ENCODE measurements at places on chromosomes 5 and 9. TPM values are rescaled to one million over a fixed set of nuclear protein-coding genes. Genes with fewer than 3 reads are reported as not detected.

RBM18 gene
- 15.8 TPM for total RNA-seq

CCL27 gene
- not detected for total RNA-seq

RC3H2 gene
- 47.6 TPM for total RNA-seq

DNA sequence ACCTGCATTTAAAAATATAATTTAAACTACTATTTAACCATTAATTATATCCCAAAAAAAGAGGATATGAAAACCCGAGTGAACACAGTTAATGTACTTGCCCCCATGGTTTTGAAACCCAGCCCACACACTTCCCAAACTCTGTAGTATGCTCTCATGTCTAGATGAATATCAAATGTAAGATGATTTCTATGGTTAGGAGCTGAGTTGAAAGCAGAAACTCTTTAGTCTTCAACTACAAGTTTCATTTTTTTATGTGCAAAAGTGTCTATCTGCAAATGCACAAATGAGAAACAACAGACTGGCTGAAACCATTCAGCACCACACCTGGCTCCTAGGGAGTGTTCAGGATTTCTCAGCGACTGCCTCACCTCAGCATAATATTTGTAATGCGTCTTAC lies 183.3 kb downstream of the SEMA5A start:
- no peak overlapping the region for H3K27ac ChIP-seq
- no peak for DNase-seq
- H3K4me3 ChIP-seq = no peak overlapping the region
- no peaks in the 10 kb centered on the region for H3K27me3 ChIP-seq
- H3K36me3 ChIP-seq = no peaks in the 10 kb centered on the region

- H3K4me3 ChIP-seq = no peak overlapping the region
- no peaks in the 10 kb centered on the region for H3K27me3 ChIP-seq
- H3K36me3 ChIP-seq = no peaks in the 10 kb centered on the region
- peaks cover 15% of the 10 kb centered on the region for H3K4me1 ChIP-seq
- H3K27ac ChIP-seq = no peak overlapping the region
These were observed 23.1 kb upstream of the SLC9A3 start for GRCh38 chr5:547086-547924.

DNA sequence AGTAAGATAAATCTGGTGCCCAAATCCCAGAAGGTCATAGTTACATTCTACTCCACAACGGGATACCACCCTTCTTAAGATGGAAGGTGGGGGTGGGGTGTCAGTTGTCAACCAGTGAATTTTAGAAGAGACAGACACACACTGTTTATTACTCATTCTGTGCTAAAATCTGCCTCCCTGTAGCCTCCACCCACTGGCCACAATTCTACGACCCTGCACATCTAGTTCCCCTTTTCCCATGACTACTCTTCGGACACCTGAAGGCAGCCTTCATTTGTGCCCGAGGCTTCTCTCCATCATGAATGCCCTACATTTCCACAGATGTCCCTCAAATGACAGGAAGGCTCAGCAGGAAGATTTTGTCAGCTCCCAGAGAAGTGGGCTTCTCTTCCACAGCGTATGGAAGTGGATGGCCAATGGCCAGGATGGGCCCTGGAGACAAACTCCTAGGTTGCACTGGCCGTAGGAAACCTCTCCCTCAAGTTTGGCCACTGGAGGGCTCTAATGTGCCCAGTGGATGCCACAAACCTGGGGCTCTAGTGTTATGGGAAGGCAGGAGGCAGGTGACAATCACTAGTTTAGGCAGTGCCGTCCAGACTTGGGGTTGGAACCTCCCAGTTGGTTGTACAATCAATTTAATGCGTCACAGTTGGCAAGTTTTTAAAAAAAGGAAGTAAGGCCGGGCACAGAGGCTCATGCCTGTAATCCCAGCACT lies 46.6 kb downstream of the PTPN3 start:
- no peak overlapping the region for H3K27ac ChIP-seq
- no peaks in the 10 kb centered on the region for H3K36me3 ChIP-seq
- no peak for DNase-seq
- no peaks in the 10 kb centered on the region for H3K27me3 ChIP-seq

- peaks cover 6% of the 10 kb centered on the region for H3K4me1 ChIP-seq
- peak overlapping the region; percentile 96 for H3K4me3 ChIP-seq
- H3K36me3 ChIP-seq = no peaks in the 10 kb centered on the region
- DNase-seq = no peak
- no peaks in the 10 kb centered on the region for H3K27me3 ChIP-seq
These were observed 789 bp downstream of the ACER2 start for GRCh38 chr9:19409401-19410194.

GRCh38 chr9:5566054-5566618 lies 55.8 kb downstream of the PDCD1LG2 start:
- H3K27me3 ChIP-seq = no peaks in the 10 kb centered on the region
- H3K4me3 ChIP-seq = no peak overlapping the region
- H3K4me1 ChIP-seq = peaks cover 19% of the 10 kb centered on the region

DNA sequence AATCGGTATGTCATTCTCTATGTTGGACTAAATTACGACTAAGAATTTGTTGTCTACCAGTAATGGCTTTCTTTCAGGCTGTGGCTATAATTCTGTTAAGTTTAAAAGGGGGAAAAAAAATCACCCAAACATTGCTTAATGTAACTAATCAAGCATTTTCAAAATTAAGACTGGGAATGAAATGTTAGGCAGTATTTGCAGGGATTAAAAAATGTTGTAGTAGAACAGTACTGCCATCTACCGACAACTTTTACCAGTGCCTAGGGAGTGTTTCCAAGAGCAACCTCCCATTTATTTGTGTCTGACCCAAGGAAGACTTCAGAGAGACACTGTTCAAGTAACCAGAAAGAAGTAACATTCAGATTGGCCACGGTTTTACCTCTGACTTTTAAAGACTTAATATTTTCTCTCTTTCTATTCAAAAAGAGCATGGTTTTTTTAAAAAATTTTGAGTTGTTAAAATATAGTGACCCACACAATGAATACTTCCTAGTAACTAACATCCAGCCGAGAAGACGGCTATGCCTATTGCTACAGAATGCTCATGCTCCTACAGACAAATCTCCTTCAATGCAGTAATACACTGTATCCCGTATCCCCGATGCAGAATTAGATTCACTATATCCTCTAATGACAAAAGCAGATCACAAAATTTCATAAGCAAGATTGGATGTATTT lies 92.4 kb downstream of the ARL15 start:
- no peaks in the 10 kb centered on the region for H3K4me1 ChIP-seq
- H3K27me3 ChIP-seq = no peaks in the 10 kb centered on the region
- no peak overlapping the region for H3K4me3 ChIP-seq
- no peaks in the 10 kb centered on the region for H3K36me3 ChIP-seq

DNA sequence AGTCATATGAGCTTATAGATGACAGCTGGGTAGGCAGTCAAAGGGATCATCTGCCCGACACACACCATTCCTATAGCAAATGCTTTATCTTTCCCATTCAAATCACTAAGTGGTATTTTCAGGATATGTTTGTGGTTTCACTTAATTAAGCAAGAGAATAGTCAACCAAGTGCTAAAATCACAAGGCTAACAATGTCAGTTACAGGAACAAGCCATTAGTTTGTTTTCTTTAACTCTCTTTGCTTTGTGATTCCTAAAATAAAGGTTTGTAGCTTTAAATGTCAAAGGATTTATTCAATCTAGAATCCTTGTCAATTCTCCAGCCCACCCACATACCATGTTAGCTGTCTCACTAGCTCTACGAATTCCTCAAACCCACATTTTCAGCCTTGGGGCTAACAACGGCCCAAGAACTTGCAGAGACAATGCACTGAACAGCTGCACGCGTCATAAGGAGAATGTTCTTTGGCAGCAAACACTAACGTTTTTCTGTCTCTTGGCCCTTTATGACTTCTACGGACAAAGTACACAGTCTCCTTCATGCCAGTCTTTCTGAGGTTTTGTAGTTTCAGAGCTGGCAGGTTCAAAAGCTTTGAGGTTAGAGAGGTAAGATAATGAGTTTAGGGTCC lies 56.6 kb downstream of the ELAVL2 start:
- no peak overlapping the region for H3K4me3 ChIP-seq
- H3K4me1 ChIP-seq = no peaks in the 10 kb centered on the region
- no peak overlapping the region for H3K27ac ChIP-seq
- H3K27me3 ChIP-seq = no peaks in the 10 kb centered on the region
- DNase-seq = no peak
- no peaks in the 10 kb centered on the region for H3K36me3 ChIP-seq
